ENCODE measurements at places on chromosomes 4 and X.
A peak's percentile ranks its signal among the peaks of the same experiment; 100 is the strongest.

DNA sequence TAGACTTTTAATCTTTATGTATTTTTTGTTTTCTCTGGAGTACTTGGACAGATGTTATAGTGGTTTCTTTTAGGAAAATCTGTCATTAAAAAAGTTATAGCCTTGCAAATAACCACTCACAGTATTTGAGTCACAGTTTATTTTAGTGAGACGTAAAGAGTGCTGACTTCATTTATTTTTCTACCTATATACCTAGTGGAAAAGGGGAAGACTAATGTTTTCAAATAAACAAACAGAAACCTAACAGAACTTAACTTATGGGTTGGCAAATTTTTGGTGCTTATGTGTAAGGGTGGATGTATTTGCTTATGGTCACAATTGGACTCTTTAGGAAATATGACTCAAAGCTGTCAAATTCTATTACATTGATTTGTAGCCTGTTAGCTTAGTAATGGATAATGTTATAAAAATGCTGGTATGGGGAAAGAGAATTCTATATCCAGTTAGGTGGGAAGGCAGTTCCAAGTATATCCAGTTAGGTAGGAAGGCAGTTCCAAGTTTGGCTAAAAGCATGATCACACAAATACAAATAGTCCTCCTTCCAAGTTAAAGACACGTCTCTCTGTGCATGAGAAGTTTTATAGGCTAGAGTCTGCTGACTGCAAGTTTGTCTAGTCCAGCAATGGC is 61.9 kb downstream of the SLC9A6 start:
- no peak overlapping the region for H3K4me3 ChIP-seq
- no peak overlapping the region for H3K27ac ChIP-seq
- peaks cover 31% of the 10 kb centered on the region for H3K36me3 ChIP-seq
- no peaks in the 10 kb centered on the region for H3K27me3 ChIP-seq
- DNase-seq, result no peak

GRCh38 chrX:71269801-71270395 is 13.5 kb upstream of the NONO start:
- H3K36me3 ChIP-seq, result no peaks in the 10 kb centered on the region
- no peak overlapping the region for H3K4me3 ChIP-seq
- DNase-seq, result no peak
- H3K4me1 ChIP-seq, result no peaks in the 10 kb centered on the region
- H3K27me3 ChIP-seq, result no peaks in the 10 kb centered on the region

- peak within 1 kb of the TSS; percentile 74 for H3K4me3 ChIP-seq
- H3K27ac ChIP-seq, result peak within 1 kb of the TSS; percentile 89
- peak; percentile 17 for DNase-seq
- H3K27me3 ChIP-seq, result no peaks in the 10 kb centered on the region
- peaks cover 41% of the 10 kb centered on the region for H3K4me1 ChIP-seq
- no peaks in the 10 kb centered on the region for H3K36me3 ChIP-seq
Observed at GRCh38 chr4:38856524-38857337, at the start of gene TLR6. Gene TLR6 (minus strand): TSS chr4:38856817. CDS start chr4:38829473, 27,344 bp downstream.

DNA sequence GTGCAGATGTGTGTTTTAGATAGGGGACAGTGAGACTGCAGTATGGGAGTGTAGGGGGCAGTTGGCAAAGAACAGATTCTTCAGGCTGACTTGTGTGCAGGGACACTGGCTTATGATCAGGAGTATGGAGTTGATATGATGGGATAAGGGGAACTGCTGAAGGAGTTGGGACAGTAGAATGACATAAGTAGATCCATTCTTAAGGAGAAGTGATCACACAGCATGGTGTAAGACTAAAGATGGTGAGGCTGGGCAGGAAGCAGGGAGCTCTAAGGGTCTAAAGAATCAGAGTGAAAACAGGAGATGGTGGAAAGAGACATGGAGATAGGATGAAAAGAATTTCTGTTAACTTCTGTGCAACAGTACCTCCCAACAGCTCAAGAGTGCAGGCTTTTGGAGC is 70.7 kb downstream of the REELD1 start:
- no peak overlapping the region for H3K27ac ChIP-seq
- H3K36me3 ChIP-seq, result peaks cover 13% of the 10 kb centered on the region
- H3K4me3 ChIP-seq, result no peak overlapping the region
- H3K27me3 ChIP-seq, result no peaks in the 10 kb centered on the region
- no peak for DNase-seq
- H3K4me1 ChIP-seq, result no peaks in the 10 kb centered on the region

GRCh38 chr4:176758323-176758722 is 34.4 kb downstream of the VEGFC start:
- no peak overlapping the region for H3K4me3 ChIP-seq
- no peak for DNase-seq

- H3K4me3 ChIP-seq, result no peak overlapping the region
- H3K27me3 ChIP-seq, result no peaks in the 10 kb centered on the region
- peaks cover 31% of the 10 kb centered on the region for H3K4me1 ChIP-seq
- no peak for DNase-seq
Observed at GRCh38 chrX:120797188-120797851, 78.3 kb downstream of the CT47B1 start.

- DNase-seq, result no peak
- H3K4me1 ChIP-seq, result no peaks in the 10 kb centered on the region
- H3K36me3 ChIP-seq, result no peaks in the 10 kb centered on the region
- H3K27ac ChIP-seq, result no peak overlapping the region
Observed at GRCh38 chrX:38374431-38374830, 22.0 kb downstream of the OTC start.

GRCh38 chr4:77089866-77090265 is 14.1 kb upstream of the CCNI start:
- H3K36me3 ChIP-seq, result peaks cover 5% of the 10 kb centered on the region
- no peak overlapping the region for H3K27ac ChIP-seq
- peaks cover 8% of the 10 kb centered on the region for H3K4me1 ChIP-seq
- no peak for DNase-seq
- no peaks in the 10 kb centered on the region for H3K27me3 ChIP-seq

GRCh38 chr4:56209767-56210166 is 177.5 kb downstream of the AASDH start:
- no peaks in the 10 kb centered on the region for H3K4me1 ChIP-seq
- H3K36me3 ChIP-seq, result peaks cover 5% of the 10 kb centered on the region
- H3K27ac ChIP-seq, result no peak overlapping the region
- DNase-seq, result no peak
- H3K27me3 ChIP-seq, result peaks cover 5% of the 10 kb centered on the region

DNA sequence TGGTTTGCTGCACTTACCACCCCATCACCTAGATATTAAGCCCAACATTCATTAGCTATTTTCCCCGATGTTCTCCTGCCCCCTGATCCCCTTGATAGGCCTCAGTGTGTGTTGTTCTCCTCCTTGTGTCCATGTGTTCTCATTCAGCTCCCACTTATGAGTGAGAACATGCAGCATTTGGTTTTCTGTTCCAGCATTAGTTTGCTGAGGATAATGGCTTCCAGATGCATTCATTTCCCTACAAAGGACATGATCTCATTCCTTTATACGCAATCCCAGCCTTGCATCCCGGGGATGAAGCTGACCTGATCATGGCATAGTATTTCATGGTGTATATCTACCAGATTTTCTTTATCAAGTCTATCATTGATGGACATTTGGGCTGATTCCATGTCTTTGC is 99.0 kb upstream of the DCAF12L2 start:
- H3K27me3 ChIP-seq, result no peaks in the 10 kb centered on the region
- no peak overlapping the region for H3K27ac ChIP-seq
- H3K36me3 ChIP-seq, result no peaks in the 10 kb centered on the region
- no peaks in the 10 kb centered on the region for H3K4me1 ChIP-seq

GRCh38 chr4:103050736-103051436 is 25.7 kb downstream of the SLC9B2 start:
- H3K4me1 ChIP-seq, result peaks cover 3% of the 10 kb centered on the region
- H3K4me3 ChIP-seq, result no peak overlapping the region

GRCh38 chr4:145069361-145069760 is 28.6 kb downstream of the ANAPC10 start:
- DNase-seq, result no peak
- no peaks in the 10 kb centered on the region for H3K36me3 ChIP-seq
- H3K27me3 ChIP-seq, result no peaks in the 10 kb centered on the region
- H3K4me1 ChIP-seq, result peaks cover 18% of the 10 kb centered on the region

GRCh38 chr4:38775326-38775725 is 7.5 kb downstream of the TLR10 start:
- peaks cover 5% of the 10 kb centered on the region for H3K27me3 ChIP-seq
- H3K36me3 ChIP-seq, result peaks cover 6% of the 10 kb centered on the region
- H3K27ac ChIP-seq, result no peak overlapping the region

DNA sequence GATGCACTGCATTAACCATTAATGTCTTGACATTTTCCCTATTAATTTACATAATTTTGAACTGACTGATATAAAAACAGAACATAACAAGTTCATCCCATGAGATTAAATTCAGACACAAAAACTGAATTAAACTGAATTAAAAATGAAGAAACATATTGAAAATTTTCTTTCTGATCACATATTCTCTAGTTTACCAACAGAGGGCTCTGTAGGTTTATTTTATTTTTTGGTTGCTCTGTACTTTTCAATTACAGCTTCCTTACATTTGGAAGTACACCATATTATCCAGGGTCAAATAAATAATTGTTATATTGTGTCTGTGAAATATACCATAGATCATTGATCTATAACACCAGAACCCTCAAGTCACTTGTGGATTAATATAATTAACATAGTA is 27.3 kb upstream of the CT83 start:
- no peak for DNase-seq
- H3K27me3 ChIP-seq, result no peaks in the 10 kb centered on the region
- no peak overlapping the region for H3K27ac ChIP-seq
- no peaks in the 10 kb centered on the region for H3K36me3 ChIP-seq

GRCh38 chrX:148298737-148299136 is 201.7 kb upstream of the AFF2 start:
- H3K27me3 ChIP-seq, result no peaks in the 10 kb centered on the region
- no peak for DNase-seq
- no peaks in the 10 kb centered on the region for H3K36me3 ChIP-seq
- peaks cover 5% of the 10 kb centered on the region for H3K4me1 ChIP-seq

GRCh38 chrX:107715331-107716117 is 60.1 kb downstream of the TSC22D3 start:
- no peaks in the 10 kb centered on the region for H3K27me3 ChIP-seq
- peaks cover 23% of the 10 kb centered on the region for H3K36me3 ChIP-seq
- peaks cover 70% of the 10 kb centered on the region for H3K4me1 ChIP-seq
- no peak for DNase-seq

DNA sequence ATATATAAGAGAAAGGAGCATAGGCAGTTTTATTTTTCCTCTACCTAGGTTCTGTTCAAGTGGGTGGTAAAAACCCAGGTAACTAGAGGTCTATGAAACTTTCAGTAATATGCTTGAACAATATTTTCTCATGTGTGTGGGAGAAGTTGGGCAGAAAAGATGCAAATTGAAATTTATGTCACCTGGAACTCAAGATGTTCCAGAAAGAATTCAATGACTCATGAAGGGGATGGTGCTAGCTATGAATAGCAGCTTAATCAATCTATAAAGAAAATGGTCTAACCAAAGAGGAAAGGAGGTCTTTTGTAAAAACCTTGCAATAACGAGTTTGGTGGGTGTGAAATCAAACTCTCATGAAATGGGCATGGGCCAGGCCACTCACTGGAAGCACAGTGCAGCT is 263.8 kb downstream of the INPP4B start:
- no peak for DNase-seq
- H3K27me3 ChIP-seq, result no peaks in the 10 kb centered on the region
- H3K4me3 ChIP-seq, result no peak overlapping the region
- peaks cover 24% of the 10 kb centered on the region for H3K36me3 ChIP-seq

DNA sequence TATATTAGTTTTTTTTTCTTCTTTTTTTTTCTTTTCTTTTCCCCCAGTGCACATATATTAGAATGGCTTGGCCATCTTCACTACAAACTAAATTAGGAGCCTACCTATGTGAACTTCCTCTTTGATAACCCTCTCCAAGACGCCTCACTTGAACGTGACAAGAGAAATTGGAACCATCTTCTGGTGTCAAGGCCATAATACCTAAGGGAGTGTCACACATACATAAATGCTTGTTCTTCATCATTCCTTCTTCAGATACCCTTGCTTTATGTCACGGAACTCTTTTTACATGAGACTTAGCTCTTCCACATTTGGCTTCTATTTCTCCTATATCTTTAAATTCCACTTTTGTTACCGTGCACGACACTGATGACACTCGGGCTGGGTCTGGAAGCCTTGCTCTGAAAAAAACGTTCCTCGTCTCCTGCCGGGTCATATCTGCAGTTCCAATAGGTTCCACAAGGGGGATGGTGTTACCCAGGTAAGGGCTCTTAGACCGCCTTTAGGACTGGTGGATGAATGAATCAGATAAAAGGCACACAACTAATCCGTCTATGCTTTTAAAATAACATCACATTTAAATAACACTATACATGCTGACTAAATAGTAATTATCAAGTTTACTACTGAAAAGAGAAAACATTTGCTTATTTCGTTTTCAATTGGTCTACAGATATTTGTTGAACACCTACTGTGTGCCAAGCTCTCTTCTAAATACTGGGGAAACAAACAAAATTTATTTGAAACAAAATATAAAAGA is 19.9 kb downstream of the DGAT2L6 start:
- no peak overlapping the region for H3K4me3 ChIP-seq
- no peaks in the 10 kb centered on the region for H3K27me3 ChIP-seq
- peaks cover 1% of the 10 kb centered on the region for H3K4me1 ChIP-seq
- DNase-seq, result peak; percentile 58

GRCh38 chrX:40385682-40386081 is 195.1 kb upstream of the ATP6AP2 start:
- H3K27ac ChIP-seq, result no peak overlapping the region
- no peak for DNase-seq
- H3K27me3 ChIP-seq, result no peaks in the 10 kb centered on the region
- no peaks in the 10 kb centered on the region for H3K36me3 ChIP-seq
- H3K4me1 ChIP-seq, result no peaks in the 10 kb centered on the region

GRCh38 chr4:140893939-140894338 is 137.8 kb upstream of the TBC1D9 start:
- H3K27ac ChIP-seq, result no peak overlapping the region
- H3K36me3 ChIP-seq, result no peaks in the 10 kb centered on the region
- no peaks in the 10 kb centered on the region for H3K4me1 ChIP-seq
- peaks cover 5% of the 10 kb centered on the region for H3K27me3 ChIP-seq
- no peak overlapping the region for H3K4me3 ChIP-seq
- DNase-seq, result no peak

GRCh38 chr4:138235419-138235952 is 6.7 kb downstream of the SLC7A11 start:
- H3K27ac ChIP-seq, result no peak overlapping the region
- no peaks in the 10 kb centered on the region for H3K4me1 ChIP-seq

DNA sequence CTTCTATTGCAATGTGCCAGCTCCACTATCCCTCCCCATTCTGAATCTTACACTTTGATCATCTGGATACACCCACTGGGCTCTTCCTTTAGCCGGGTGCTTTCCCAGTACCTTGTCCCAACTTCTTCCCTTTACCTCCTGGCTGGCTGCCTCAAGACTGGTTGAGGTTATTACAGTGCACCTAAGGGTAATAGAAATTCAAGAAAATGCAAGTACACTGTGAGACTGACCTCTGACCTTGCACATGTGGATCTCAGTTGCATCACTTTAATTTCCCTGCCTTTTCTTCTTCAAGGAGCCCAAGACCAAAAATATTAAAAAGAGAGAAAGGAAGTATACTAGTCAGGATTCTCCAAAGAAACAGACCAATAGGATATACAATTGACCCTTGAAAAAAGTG is 53.9 kb upstream of the NOCT start:
- no peak overlapping the region for H3K4me3 ChIP-seq
- no peak overlapping the region for H3K27ac ChIP-seq
- H3K36me3 ChIP-seq, result no peaks in the 10 kb centered on the region
- no peak for DNase-seq
- H3K27me3 ChIP-seq, result no peaks in the 10 kb centered on the region
- H3K4me1 ChIP-seq, result no peaks in the 10 kb centered on the region

- no peak for DNase-seq
- no peaks in the 10 kb centered on the region for H3K4me1 ChIP-seq
- no peaks in the 10 kb centered on the region for H3K27me3 ChIP-seq
- no peak overlapping the region for H3K27ac ChIP-seq
- no peak overlapping the region for H3K4me3 ChIP-seq
- H3K36me3 ChIP-seq, result no peaks in the 10 kb centered on the region
Observed at GRCh38 chr4:106868381-106869035, 167.6 kb downstream of the DKK2 start.
